ENCODE measurements at places on chromosomes 3 and 15. TPM values are rescaled to one million over a fixed set of nuclear protein-coding genes. Genes with fewer than 3 reads are reported as not detected.

Gene KBTBD8
- total RNA-seq: 6.8 TPM

DNA sequence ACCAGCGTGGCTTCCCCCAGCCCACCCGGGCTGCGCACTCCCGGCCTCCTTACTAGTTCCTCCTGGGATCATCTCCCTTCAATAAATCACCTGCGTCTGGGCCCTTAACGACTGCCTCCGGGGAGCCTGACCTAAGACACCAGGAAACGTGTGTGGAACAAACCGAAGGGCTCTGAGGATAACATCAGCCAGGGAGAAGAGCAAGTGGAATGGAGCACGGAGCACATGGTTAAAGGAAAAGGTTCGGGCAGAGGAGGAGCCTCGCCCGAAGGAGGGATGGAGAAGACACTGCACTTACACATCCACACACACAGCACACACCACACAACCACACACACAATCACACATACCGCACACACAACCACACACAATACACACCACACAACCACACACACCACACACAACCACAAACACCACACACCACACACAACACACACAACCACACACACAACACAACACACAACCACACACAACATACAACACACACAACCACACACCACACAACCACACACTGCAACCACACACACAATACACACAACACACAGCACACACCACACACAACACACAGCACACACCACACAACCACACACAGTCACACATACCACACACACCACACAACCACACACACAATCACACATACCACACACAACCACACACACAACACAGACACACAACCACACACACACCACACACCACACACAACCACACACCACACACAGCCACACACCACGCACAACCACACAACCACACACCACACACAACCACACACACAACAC lies 24.7 kb downstream of the CPN2 start:
- peak; percentile 37 for DNase-seq
- H3K27ac ChIP-seq: no peak overlapping the region
- H3K36me3 ChIP-seq: no peaks in the 10 kb centered on the region
- no peak overlapping the region for H3K4me3 ChIP-seq
- no peaks in the 10 kb centered on the region for H3K27me3 ChIP-seq

Gene SNRPA1
- 205 TPM for total RNA-seq

GRCh38 chr15:73950831-73951561 lies 24.7 kb downstream of the LOXL1 start:
- no peak overlapping the region for H3K27ac ChIP-seq
- H3K4me3 ChIP-seq: no peak overlapping the region
- H3K36me3 ChIP-seq: no peaks in the 10 kb centered on the region
- no peaks in the 10 kb centered on the region for H3K27me3 ChIP-seq

DNA sequence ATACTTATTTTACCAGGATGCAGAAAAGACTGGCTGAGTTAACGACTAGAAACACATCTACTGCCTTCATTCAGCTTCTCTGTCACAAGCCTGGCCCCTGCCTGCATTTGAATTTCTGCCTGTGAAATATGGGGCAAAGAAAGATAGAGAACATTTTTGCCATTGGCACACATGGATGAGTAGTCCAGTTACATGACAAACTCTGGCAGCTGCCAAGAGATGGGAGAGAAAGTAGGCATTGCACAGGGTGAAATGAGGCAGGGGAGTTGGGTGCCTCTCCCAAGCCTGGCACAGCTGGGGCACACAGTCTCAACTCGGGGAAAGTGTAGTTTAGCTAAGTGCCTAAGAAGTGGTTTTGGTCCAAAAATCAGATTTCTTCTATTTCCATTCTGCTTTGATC lies 24.0 kb downstream of the ANXA2 start:
- DNase-seq: no peak
- no peak overlapping the region for H3K27ac ChIP-seq
- H3K4me1 ChIP-seq: no peaks in the 10 kb centered on the region
- H3K27me3 ChIP-seq: no peaks in the 10 kb centered on the region
- no peaks in the 10 kb centered on the region for H3K36me3 ChIP-seq

Gene ATP2B2
- total RNA-seq: not detected

- H3K4me3 ChIP-seq: no peak within 1 kb of the TSS
- DNase-seq: no peak
- peaks cover 2% of the 10 kb centered on the region for H3K4me1 ChIP-seq
- no peak within 1 kb of the TSS for H3K27ac ChIP-seq
These were observed at the start of gene ACTC1 for GRCh38 chr15:34795267-34796081. TSS of gene ACTC1 (minus strand) at chr15:34795549. CDS start at chr15:34794808, 741 bp downstream.

DNA sequence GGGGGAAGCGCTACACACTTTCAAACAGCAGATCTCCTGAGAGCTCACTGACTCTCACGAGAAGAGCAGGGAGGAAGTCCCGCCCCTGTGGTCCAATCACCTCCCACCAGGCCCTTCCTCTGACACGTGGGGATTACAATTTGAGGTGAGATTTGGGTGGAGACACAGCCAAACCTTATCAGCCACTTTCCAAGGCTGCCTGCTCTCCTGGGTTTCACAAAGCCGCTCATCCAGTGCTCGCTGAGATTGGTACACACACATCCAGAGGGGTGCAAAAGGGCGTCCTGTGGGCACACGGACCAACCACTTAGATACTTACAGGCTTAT lies 23.1 kb downstream of the XXYLT1 start:
- H3K27me3 ChIP-seq: no peaks in the 10 kb centered on the region
- H3K36me3 ChIP-seq: no peaks in the 10 kb centered on the region
- H3K4me3 ChIP-seq: no peak overlapping the region
- peaks cover 18% of the 10 kb centered on the region for H3K4me1 ChIP-seq
- no peak overlapping the region for H3K27ac ChIP-seq

GRCh38 chr3:53801319-53801718 lies 44.9 kb downstream of the CHDH start:
- no peak for DNase-seq
- no peak overlapping the region for H3K4me3 ChIP-seq
- no peaks in the 10 kb centered on the region for H3K4me1 ChIP-seq
- no peak overlapping the region for H3K27ac ChIP-seq
- no peaks in the 10 kb centered on the region for H3K36me3 ChIP-seq
- no peaks in the 10 kb centered on the region for H3K27me3 ChIP-seq

DNA sequence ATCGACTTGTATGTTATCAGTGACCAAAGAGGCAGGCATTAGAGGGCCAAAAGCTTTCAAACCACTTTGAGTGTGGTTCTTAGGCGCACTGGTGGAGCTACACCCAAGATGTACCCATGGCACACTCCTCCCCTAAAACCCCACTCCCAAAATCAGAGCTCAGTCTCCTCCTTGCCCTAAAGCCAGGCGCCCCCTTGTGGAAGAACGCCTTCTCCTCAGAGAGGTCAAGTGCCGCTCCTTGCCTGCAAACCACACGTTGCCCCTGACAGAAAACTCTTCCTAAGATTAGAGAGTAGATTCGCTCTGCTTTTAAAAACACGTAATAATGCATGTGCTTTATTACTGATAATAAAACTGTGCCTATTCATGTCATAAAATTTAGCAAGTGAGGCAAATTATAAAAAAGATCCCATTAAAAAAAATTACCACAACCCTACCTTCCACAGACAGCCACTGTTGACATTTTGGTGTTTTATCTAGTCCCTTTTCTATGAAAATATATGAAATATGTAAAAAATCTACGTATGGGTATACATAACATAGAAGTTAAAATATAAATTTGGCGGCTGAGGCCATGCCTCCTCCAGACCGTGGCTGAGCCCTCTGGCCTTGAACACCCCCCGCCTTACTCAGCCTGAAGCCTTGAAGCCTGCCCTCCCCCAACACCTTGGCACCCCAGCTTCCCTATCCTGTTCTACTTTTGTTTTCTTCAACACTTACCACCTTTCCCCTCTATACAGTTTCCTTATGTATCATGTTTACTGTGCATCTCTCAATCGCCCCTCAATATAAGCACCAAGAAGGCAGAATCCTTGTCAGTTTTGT lies 33.5 kb downstream of the BCL2L10 start:
- DNase-seq: peak; percentile 93
- H3K27ac ChIP-seq: no peak overlapping the region
- H3K4me3 ChIP-seq: no peak overlapping the region
- H3K4me1 ChIP-seq: peaks cover 2% of the 10 kb centered on the region
- no peaks in the 10 kb centered on the region for H3K27me3 ChIP-seq

Gene TPRA1
- total RNA-seq: 15.1 TPM

GRCh38 chr3:156483961-156484787 lies 70.7 kb downstream of the SSR3 start:
- H3K36me3 ChIP-seq: no peaks in the 10 kb centered on the region
- DNase-seq: peak; percentile 70
- H3K27ac ChIP-seq: peak overlapping the region; percentile 81
- peak overlapping the region; percentile 51 for H3K4me3 ChIP-seq
- peaks cover 42% of the 10 kb centered on the region for H3K4me1 ChIP-seq
- H3K27me3 ChIP-seq: no peaks in the 10 kb centered on the region

GRCh38 chr3:159077860-159078259 lies 276.0 kb downstream of the MFSD1 start:
- no peak overlapping the region for H3K4me3 ChIP-seq
- no peak overlapping the region for H3K27ac ChIP-seq
- peaks cover 7% of the 10 kb centered on the region for H3K27me3 ChIP-seq
- no peak for DNase-seq
- no peaks in the 10 kb centered on the region for H3K4me1 ChIP-seq

- no peaks in the 10 kb centered on the region for H3K27me3 ChIP-seq
- no peaks in the 10 kb centered on the region for H3K4me1 ChIP-seq
- H3K4me3 ChIP-seq: no peak overlapping the region
- no peak for DNase-seq
- no peaks in the 10 kb centered on the region for H3K36me3 ChIP-seq
These were observed 138.9 kb upstream of the SGO1 start for GRCh38 chr3:20324664-20325478.

Gene IL16
- total RNA-seq: 36.4 TPM

DNA sequence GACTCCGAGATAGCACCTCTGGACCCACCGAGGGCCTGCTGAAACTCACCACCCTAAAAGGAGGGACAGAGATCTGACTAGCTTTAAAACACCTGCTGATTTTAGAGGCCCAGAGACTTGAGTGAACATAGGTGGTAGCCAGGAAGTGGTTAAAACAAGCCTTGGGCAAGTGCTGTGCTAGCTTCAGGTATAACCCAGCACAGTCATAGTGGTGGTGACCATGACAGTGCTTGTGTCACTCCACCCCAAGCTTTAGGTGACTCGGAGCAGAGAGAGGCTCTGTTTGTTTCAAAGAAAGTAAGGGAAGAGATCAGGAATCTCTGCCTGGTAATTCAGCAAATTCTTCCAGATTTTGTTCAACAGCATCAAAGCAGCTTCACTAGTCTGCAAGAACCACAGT lies 641.1 kb upstream of the BCHE start:
- no peaks in the 10 kb centered on the region for H3K36me3 ChIP-seq
- H3K4me1 ChIP-seq: no peaks in the 10 kb centered on the region

Gene APOD
- 0.44 TPM for total RNA-seq

DNA sequence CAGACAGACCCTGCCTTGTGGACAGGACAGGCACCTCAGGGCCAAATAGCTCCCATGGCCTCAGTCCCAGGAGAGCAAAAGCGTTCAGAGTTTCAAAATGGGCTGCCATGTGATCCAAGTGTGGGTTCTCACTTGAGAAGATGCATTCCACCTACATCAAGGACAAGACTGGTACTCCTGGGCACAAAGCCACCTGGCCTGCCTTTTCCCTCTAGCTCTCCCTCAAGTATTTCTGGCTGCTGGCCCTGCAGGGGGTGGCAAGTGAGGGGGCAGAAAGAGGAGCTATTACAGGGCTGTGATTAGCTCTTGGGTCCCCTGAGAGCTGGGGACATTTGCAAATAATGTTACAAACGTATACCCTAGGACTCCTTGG lies 6.5 kb upstream of the COL7A1 start:
- no peaks in the 10 kb centered on the region for H3K4me1 ChIP-seq
- no peak for DNase-seq
- no peak overlapping the region for H3K4me3 ChIP-seq
- H3K27me3 ChIP-seq: no peaks in the 10 kb centered on the region
- peaks cover 21% of the 10 kb centered on the region for H3K36me3 ChIP-seq
- no peak overlapping the region for H3K27ac ChIP-seq

Gene AHSG
- not detected for total RNA-seq

- H3K36me3 ChIP-seq: peaks cover 9% of the 10 kb centered on the region
- no peak for DNase-seq
- H3K4me3 ChIP-seq: no peak overlapping the region
- H3K27ac ChIP-seq: no peak overlapping the region
- no peaks in the 10 kb centered on the region for H3K4me1 ChIP-seq
These were observed 95.4 kb downstream of the SRGAP3 start for GRCh38 chr3:9153904-9154619.

Gene SLC28A2
- not detected for total RNA-seq

Gene TJP1
- not detected for total RNA-seq

GRCh38 chr3:1191026-1191425 lies 98.2 kb downstream of the CNTN6 start:
- H3K4me1 ChIP-seq: no peaks in the 10 kb centered on the region
- H3K27me3 ChIP-seq: no peaks in the 10 kb centered on the region
- DNase-seq: no peak
- no peak overlapping the region for H3K27ac ChIP-seq
- H3K36me3 ChIP-seq: no peaks in the 10 kb centered on the region

DNA sequence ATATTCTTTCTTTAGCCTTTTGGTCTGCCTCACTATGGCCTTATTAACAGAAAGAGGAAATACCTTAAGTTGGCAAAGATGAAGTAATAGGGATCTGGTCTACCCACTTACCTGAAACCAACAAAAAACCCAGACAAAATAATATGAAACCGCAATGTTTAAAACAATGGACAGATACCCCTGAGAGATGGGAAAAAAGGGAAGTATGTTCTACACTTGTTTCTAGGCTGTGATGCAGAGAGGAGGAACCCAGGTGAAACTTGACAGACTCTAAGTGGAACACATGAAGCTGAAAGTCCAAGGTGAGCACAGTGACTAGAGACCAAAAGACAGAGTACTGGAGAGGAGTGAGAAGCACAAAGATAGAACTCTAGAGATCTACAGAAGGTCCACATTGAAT lies 78.4 kb downstream of the NR2E3 start:
- no peak overlapping the region for H3K27ac ChIP-seq
- H3K4me1 ChIP-seq: no peaks in the 10 kb centered on the region
- H3K27me3 ChIP-seq: no peaks in the 10 kb centered on the region
- peaks cover 13% of the 10 kb centered on the region for H3K36me3 ChIP-seq

All from activated naive CD4-positive, alpha-beta T cell treated with anti-CD3 and anti-CD28 coated beads for 36 hours (primary cell).